ENCODE measurements at places on chromosomes 13 and 19.
A peak's percentile ranks its signal among the peaks of the same experiment; 100 is the strongest.

DNA sequence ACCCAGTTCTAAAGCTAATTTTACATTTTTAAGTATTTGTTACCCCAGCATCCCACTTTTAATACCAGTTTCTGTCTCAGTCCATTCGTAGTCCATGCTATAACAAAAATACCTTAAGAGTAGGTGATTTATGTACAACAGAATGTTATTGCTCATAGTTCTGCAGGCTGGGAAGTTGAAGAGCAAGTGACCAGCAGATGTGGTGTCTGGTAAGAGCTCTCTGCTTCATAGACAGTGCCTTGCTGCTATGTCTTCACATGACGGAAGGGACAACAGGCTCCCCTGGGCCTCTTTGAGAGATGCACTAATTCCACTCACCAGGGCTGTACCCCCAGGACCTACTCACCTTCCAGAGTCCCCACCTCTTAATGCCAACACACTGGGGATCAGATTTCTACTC, 96.6 kb downstream of the COL4A2 start:
- no peak for DNase-seq

DNA sequence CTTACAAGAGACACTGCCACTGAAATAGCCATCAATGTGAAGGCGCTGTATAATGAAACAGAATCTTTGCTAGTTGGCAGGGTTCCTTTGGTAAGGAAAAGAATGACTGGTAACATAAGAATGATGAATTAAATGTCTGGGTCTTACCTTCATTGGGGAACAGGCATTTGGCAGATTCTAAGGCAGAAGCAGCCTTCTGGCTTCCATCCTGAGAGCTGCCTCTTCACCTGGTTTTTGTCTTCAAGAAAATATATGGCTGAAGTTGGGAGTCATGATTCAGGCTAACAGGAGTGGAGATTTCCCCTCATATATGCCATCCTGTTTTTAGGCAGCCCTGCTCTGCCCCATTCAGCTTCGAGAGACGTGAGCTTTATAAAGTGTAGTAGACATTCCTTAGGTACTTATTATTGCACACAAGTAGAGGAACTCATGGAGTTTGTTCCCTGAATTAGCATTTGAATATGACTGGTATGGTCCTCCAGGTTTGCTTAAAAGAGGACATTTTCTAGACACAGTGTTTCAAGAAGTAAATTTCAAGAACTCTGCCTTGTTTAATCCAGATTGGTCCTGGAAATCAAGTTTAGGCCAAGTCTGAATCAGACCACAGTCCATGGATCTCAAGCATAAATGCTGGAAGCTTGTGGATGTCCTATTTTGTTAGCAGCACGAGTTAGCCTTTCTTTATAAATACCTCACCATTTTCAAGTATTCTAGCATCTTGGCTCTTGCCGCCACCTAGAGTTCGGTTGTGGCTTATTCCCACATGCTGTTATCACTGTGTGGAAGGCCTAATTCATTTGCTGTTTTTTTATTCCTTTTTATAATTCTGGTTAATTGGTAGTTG, 56.2 kb upstream of the AKAP11 start:
- DNase-seq = no peak

DNA sequence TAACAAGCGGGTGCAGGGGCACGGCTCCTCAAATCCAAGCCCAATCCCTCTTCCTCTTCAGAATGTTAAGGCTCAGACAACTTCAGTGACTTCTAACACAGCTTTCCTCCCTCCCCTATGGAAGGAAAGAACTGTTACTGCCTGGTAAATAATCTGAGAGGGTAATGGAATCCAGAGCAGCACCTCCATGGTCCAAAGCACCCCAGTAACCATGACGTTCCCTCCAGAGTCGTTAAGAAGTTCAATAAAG, 969 bp downstream of the AKT2 start:
- no peak for DNase-seq

- DNase-seq = peak; percentile 13
Measured at GRCh38 chr19:49689133-49690078, at the start of gene ADM5. TSS of gene ADM5 (plus strand) at chr19:49689594. CDS start at chr19:49689838, 244 bp downstream.

DNA sequence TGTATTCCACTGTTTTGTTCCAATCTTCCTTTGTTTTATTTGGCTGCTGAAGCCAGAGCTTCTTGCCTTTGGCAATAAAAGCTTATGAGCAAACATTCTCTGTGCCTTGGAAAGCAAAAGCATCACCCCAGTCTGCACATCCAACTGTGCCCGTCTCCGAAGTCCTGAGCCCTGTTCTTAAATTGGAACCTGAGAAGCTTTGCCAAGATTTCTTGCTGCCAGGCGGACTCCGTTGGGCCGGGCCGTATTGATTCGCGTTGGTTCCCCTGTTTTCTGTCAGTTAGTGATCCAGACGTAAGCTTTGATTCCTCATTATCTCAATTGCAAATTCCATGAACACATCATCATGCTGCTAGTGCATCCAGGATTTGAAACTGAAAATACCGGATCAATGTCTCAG, 793.0 kb downstream of the OLFM4 start:
- no peak for DNase-seq

GRCh38 chr13:101397742-101398141, 18.6 kb downstream of the NALCN start:
- DNase-seq = no peak

DNA sequence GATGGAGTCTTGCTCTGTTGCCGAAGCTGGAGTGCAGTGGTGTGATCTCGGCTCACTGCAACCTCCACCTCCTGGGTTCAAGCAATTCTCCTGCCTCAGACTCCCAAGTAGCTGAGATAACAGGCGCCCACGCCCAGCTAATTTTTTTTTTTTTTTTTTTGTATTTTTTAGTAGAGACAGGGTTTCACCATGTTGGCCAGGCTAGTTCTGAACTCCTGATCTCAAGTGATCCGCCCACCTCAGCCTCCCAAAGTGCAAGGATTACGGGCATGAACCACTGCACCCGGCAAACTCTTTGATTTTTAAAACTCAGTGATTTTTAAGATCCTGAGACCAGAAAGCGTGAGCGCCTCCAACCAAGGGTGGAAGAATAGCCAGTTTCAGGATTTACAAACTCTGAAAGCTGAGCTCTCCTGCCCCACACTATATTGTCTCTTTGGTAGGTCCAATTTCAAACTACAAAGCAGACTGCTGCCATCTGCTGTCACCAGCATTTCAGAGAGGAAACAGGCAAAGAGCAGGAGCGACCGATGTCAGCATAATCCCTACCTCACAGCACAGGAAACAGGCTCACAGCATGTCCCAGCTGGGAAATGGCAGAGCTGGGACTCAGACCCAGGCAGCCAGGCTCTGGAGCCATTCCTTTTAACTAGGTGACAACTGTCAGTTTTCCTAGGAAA, 9.2 kb downstream of the NOSIP start:
- DNase-seq = no peak

- DNase-seq = no peak
Measured at GRCh38 chr13:109383683-109384082, 402.7 kb downstream of the IRS2 start.

GRCh38 chr13:61965756-61966155, 550.1 kb upstream of the PCDH20 start:
- no peak for DNase-seq

- DNase-seq = no peak
Measured at GRCh38 chr13:28719227-28720055, 671 bp upstream of the SLC46A3 start.

GRCh38 chr13:27792393-27793218, at the start of gene GSX1:
TSS of gene GSX1 (plus strand) at chr13:27792483. CDS start at chr13:27792691, 208 bp downstream.
- DNase-seq = no peak

GRCh38 chr13:45021250-45021649, 31.9 kb downstream of the GPALPP1 start:
- no peak for DNase-seq

DNA sequence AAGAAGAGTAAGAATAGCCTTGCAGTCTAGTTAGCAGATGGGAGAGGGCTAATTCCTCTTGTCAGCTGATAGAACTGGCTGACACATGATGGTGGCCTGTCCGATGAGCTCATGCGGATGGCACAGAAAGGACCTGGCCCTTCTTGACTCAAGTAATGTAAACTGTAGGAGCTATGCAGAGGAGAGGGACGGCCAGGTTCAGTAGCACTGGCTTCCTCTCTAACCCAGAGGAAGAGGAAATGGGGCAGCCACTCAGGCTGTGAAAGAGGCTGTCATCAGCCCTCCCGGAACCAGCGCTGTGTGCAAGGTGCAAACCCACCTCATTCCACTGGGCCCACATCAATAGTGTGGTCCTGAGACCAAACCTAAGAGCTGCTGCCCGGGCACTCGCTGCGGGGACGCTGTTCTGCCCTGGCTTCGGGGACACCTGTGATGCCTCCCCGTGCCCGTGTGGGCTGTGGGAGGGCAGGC, 30.8 kb upstream of the USE1 start:
- DNase-seq = no peak

DNA sequence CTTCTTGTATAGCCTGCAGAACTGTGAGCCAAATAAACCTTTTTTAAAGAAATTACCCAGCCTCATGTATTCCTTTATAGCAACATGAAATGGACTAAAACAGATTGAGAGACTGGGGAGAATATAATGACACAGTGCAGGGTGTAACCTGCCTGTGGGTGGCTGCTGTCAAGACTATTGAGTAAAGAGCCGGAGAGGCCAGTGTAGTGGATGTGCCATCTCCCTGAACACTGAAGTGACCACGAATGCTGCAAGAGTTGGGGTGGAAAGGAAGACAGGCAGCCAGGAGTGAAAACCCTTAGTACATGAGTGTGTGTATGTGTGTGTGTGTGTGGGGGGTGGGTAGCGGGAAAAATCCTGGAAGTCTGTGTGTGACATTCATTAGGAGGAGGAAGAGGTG, 55.2 kb upstream of the FLT1 start:
- no peak for DNase-seq
